Stimulated activated CD4-positive, alpha-beta T cell treated with anti-CD3 and anti-CD28 coated beads, Interleukin-12 subunit alpha, Interleukin-12 subunit beta, amount 100 ng/mL, for 4 hours (primary cell): ENCODE measurements at places on chromosomes 1 and 21.

DNA sequence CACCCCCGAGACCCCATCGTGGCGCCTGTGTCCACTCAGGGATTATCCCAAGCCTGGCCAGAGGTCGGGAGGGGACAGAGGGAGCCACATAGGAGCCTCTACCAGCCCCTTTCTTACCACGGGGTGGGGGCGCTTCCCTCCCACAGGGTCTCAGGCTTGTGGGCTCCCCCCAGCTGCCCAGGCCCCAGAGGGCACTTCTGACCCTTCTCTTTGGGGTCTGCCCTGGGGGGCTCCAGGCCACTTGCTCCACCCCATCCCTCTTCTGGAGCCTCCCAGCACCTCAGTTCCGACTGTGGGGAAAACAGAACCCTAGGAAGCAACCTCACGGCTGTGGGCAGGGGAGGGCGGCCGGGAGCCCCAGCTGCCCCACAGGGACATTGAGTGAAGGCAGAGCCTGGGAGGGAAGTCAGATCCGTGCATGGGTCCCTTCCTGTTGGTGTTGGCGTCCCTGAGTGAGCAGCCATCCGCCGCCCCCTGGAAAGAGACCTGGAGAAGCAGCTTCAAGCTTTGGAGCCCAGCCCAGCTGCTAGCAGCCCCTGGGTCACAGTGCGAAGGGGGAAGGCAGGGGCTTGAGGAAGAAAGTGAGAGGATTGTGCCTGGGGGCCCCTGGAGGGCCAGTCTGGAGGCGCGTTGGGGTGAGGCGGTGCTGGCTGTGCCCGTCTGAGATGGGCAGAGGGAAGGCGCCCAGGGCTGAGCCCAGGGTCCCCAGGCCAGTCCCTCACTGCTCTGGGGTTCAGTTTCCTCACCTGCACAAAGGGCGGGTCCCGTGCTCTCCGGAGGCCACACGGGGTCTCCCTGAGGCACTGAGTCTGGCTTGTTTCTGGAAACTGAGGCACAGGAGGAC lies 22.1 kb downstream of the RRP1 start:
- no peak for DNase-seq

GRCh38 chr1:46699666-46700065 lies 19.2 kb downstream of the EFCAB14 start:
- no peak for DNase-seq

DNA sequence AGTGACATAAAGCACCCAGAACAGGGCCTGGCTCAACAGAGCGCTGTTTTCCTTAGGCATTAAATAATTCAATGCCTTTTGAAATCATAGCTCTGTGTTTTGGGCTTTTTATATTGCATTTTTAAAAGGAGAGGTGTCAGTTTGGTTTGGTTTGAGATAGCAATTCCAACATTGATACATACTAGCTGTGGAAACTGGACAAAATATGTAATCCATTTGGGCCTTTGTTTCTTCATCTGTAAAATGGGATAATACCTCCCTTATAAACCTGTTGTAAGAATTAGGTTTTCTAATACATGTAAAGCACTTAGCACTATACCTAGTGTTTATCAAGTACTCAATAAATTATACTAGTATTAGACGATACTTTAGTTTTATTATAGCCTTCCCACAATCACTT lies 8.7 kb upstream of the RAB4A start:
- no peak for DNase-seq

DNA sequence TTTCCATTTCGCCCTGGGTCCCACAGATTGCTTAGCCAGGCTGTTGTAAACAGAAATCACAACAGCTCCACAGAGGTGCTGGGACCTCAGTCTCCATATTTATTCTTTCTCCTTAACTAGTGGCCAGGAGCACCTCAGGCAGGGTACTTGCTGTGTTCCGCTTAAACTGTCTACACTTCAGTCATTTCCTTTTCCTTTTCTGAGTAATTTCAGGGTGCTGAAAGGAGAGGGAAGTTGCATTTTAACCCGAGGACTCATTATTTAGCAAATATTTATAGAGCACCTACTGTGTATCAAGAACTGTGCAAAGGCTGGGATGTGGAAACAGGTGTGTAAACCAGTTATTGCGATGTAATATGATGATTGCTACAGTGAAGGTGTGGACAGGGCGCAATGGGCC lies 41.9 kb downstream of the ACP6 start:
- DNase-seq, result no peak

GRCh38 chr21:34782506-34783360 lies 113.9 kb downstream of the CLIC6 start:
- no peak for DNase-seq

- DNase-seq, result no peak
Measured at GRCh38 chr1:180881806-180882509, 30.7 kb upstream of the KIAA1614 start.

- no peak for DNase-seq
Measured at GRCh38 chr1:117138561-117138960, 17.0 kb upstream of the TRIM45 start.

GRCh38 chr1:234878288-234878687 lies 250.3 kb downstream of the TOMM20 start:
- DNase-seq, result no peak

- DNase-seq, result no peak
Measured at GRCh38 chr1:227532019-227532619, 31.2 kb upstream of the ZNF678 start.

- no peak for DNase-seq
Measured at GRCh38 chr1:247551721-247552120, 2.8 kb downstream of the GCSAML start.

DNA sequence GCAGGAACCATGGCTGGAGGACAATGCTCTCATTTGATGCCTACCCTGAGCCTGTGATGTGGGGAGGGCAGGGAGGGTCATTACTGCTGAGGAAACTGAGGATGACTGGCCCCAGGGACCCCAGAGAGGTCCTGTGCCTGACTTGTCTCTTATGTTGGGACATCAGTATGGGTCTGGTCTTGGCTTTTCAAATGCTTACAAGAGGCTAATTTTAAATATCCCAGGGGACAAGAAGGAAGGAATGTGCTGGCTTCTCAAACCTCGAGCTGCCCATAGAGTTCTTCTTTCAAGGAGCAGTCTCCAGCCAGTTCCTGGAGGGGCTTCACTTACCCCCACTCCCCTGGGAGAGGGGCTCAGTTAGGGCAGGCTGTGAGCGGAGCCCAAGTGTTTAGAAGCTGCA lies 168.2 kb downstream of the TRABD2B start:
- no peak for DNase-seq

DNA sequence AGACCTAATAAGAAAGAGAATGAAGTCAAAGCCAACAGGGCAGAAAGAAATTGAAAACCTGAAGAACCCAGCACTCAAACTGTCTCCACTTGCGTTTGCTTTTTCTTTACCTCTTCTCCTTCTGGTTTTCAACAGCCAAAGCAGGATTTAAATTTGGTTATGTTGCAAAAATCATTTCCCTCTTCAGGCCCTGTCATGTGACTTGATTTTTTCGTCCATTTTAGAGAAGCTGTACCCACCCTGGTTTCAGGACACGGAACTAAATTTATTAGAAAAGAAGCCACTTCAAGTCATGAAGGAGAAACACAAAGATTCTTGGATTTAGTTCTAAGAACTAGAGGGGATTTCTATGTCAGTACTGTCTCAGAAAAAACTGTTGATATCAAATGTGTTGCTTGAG lies 1.0 kb upstream of the SYNJ1 start:
- no peak for DNase-seq

DNA sequence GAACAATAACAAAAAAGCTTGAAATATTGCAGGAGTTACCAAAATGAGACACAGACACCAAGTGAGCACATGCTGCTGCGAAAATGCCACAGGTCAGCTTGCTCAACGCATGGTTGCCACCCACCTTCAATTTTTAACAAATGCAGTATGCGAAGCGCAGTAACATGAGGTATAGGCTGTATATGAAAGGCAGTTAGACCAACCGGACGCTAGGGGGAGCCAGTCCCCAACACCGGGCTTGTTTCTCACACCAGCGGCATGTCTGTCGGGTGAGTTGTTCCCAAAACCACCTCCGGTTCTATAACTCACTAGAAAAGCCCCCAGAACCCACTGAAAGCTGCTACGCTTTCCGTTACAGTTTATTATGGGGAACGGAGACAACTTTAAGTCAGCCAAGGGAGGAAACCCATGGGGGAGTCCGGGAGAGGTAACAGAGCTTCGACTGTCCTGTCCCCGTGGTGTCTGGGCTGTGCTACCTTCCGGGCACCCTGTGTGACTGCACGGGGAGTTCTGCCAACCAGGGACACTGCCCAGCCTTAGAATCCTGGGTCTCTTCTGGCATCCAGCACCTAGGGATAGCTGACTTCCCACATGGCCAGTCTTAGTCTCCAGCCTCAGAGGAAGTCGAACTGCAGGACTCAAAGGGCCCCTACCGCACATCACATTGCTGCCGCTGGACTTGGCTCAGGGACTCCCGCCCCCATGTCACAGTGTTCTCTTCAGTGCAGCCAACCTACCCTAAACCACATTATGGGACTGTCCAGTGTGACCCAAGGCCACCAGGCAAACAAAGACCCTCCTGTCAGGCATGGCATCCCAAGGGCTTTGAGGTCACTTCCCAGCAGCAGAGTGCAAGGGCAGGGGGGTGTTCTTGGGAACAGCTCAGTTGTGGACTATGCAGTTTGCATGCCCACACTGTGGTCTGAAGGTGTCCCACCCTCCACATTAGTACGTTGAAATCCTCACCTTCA lies 14.0 kb downstream of the RNF187 start:
- DNase-seq, result peak; percentile 84

GRCh38 chr1:189103956-189104355 lies 1373.7 kb downstream of the BRINP3 start:
- no peak for DNase-seq

- DNase-seq, result no peak
Measured at GRCh38 chr1:28921286-28921869, 7.0 kb downstream of the EPB41 start.

- peak; percentile 12 for DNase-seq
Measured at GRCh38 chr1:221778535-221779142, 36.8 kb upstream of the DUSP10 start.

GRCh38 chr21:24420689-24421088 lies 1186.6 kb downstream of the MRPL39 start:
- no peak for DNase-seq

- no peak for DNase-seq
Measured at GRCh38 chr1:85189120-85189519, 11.7 kb downstream of the SYDE2 start.

- no peak for DNase-seq
Measured at GRCh38 chr1:86765073-86765472, 60.7 kb downstream of the SH3GLB1 start.

DNA sequence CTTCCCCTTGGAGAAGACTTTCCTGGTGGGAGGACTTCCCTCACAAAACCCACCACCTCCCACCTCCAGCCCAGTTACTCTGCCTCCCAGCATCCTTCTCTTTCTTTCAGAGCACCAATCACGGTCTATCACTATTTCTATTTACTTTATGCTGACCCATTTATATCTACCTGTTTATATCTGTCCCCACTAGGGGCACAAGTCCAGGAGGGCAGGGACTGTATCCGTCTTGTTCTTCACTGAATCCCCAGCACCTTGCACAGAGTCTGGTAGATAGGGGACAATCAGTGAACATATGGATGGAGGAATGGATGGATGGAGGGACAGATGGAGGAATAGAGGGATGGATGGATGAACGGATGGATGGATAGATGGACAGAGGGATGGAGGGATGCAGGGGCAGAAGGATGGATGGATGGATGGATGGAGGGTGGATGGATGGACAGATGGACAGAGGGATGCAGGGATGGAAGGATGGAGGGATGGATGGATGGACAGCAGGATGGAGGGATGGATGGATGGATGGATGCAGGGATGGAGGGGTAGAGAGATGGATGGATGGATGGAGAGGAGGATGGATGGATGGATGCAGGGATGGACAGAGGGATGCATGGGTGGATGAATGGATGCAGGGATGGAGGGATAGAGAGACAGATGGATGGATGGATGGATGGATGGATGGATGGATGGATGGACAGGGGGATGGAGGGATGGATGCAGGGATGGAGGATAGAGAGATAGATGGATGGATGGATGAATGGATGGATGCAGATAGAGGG lies 5.5 kb downstream of the C1QB start:
- DNase-seq, result no peak

DNA sequence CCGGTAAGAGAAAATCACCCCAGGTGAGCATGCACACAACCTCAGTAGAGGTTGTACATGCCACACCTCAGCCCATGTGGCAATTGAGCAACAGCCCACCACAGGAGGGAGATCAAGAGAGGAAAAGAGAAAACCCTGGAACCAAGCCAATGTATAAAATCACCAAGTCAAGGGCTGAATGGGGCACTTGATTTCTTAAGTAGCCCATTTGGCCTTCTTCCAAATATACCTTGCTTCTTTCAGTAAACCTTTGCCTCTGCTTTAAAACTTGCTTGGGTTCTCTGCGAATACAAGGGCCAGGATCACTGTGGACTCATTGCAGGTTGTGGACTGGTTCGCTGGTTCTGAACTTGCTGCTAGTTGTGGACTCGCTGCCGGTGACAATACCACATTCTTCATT lies 1814.0 kb downstream of the PLA2G4A start:
- DNase-seq, result no peak

GRCh38 chr1:238658763-238659162 lies 727.6 kb upstream of the CHRM3 start:
- DNase-seq, result no peak

DNA sequence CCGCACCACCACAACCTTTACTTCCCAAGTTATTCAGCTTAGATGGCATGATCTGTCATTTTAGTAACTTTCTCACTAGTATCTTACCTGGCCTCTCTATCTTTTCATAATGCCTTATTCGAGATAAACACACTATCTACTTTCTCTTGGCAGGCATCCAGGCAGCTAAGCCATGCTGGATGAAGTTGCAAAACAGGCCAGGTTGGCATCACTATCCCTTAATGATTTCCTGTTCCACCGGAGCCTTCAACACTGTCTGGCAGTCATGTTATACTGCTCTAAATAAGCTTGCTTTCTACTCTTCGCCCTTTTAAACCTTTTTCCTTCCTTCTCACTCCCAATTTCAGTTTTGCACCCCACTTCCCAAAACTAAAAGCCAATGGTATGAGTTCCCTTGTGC lies 12.0 kb upstream of the KCNH1 start:
- DNase-seq, result no peak

DNA sequence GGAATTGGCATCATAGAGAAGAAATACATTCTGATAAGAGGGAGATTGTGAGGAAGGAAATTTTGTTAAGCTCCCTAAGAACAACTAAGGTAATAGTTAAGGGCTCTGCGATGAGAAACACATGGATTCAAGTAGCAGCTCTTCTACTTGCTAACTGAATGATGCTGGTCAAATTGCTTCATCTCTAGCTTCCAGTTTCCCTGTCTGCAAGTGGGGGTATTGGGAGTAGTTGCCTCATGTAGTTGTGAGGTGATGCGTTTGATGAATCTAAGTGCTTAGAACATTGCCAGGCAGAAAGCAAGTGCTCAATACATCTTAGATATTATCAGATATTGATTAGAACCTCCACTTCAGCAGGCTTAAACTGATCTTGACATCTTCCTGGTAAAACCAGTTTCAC lies 84.8 kb downstream of the CD58 start:
- DNase-seq, result no peak

GRCh38 chr1:115524236-115524635 lies 117.5 kb upstream of the VANGL1 start:
- DNase-seq, result no peak

- peak; percentile 30 for DNase-seq
Measured at GRCh38 chr1:154557939-154558719, at the start of gene UBE2Q1. TSS of gene UBE2Q1 (minus strand) at chr1:154558662. CDS start at chr1:154558553, 109 bp downstream.

- DNase-seq, result no peak
Measured at GRCh38 chr1:209041927-209042326, 541.6 kb upstream of the CAMK1G start.
